ENCODE measurements at places on chromosomes 3 and 15.

GRCh38 chr3:114649331-114649730 is 355.5 kb downstream of the TIGIT start:
- H3K27me3 ChIP-seq = no peaks in the 10 kb centered on the region
- no peak overlapping the region for H3K4me3 ChIP-seq
- no peaks in the 10 kb centered on the region for H3K4me1 ChIP-seq
- H3K27ac ChIP-seq = no peak overlapping the region
- peak; percentile 44 for DNase-seq

- no peak for DNase-seq
- no peaks in the 10 kb centered on the region for H3K27me3 ChIP-seq
- no peaks in the 10 kb centered on the region for H3K36me3 ChIP-seq
- H3K4me1 ChIP-seq = no peaks in the 10 kb centered on the region
- no peak overlapping the region for H3K4me3 ChIP-seq
Measured at GRCh38 chr15:101025896-101026631, 106.9 kb downstream of the LRRK1 start.

DNA sequence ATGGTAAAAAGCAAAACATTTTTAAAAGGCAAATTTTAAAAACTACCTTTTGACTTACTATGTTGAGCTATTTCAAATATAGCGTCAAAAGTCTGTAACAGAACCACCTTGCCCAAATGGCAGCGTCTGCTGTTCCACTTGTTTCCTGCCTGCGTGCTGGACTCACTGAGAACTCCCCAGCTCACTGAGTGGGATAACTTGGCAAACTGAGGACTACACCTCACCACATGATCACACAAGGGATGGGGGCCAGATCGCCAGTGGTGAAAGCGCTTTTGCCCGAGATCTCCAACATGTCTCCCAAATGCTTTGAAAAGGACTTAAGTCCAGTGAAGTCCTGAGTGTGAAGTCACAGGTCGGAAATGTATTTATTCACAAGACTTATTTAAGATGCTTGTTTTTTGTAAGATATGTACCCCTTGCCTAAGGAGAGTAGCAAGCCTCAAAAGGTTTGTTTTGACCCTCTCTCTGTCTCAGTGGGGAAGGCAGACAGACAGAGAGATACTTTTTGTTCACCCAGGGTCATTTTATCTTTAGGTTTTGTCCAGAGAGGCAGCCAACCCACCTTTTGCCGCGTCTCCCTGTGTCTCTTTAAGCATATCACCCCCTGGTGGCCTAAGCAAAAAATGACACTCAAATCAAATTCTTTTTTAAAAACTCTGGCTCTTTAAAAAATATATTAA is 192.6 kb downstream of the PDZRN3 start:
- no peaks in the 10 kb centered on the region for H3K27me3 ChIP-seq
- DNase-seq = peak; percentile 69
- no peaks in the 10 kb centered on the region for H3K36me3 ChIP-seq
- H3K27ac ChIP-seq = no peak overlapping the region
- no peaks in the 10 kb centered on the region for H3K4me1 ChIP-seq
- no peak overlapping the region for H3K4me3 ChIP-seq

- no peak for DNase-seq
- no peak overlapping the region for H3K4me3 ChIP-seq
- no peaks in the 10 kb centered on the region for H3K36me3 ChIP-seq
- no peaks in the 10 kb centered on the region for H3K27me3 ChIP-seq
Measured at GRCh38 chr3:42165211-42165610, 74.1 kb downstream of the TRAK1 start.

DNA sequence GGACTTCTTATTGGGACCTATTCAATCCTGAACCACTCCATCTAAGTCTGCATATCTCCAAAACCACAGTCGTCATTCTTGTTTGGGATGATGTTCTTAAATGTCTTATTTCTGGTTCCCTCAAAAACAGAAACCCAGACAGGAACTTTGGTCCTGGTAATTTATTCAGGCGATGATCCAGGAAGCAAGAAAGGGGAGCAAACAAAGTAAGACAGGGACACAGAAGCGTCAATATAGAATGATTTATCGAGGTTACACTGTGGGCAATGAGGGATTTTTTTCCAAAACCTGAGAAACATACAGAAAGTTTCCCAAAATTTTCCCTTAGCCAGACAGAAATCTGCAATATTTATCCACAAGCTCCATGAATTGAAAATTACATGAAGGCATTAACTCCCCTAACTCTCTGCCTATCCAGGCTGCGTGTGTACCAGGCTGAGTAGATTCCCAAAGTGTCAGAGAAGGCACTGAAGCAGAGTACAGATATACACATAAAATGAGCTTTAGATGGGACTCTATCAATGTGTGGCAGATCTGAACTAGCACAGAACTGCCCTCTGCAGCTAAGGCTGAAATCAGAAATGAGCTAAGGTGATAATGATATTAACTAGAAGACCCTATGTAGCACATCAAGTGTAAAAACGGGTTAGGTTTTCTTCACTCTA is 43.2 kb downstream of the TP63 start:
- H3K36me3 ChIP-seq = no peaks in the 10 kb centered on the region
- H3K27me3 ChIP-seq = no peaks in the 10 kb centered on the region
- no peaks in the 10 kb centered on the region for H3K4me1 ChIP-seq
- H3K27ac ChIP-seq = no peak overlapping the region

DNA sequence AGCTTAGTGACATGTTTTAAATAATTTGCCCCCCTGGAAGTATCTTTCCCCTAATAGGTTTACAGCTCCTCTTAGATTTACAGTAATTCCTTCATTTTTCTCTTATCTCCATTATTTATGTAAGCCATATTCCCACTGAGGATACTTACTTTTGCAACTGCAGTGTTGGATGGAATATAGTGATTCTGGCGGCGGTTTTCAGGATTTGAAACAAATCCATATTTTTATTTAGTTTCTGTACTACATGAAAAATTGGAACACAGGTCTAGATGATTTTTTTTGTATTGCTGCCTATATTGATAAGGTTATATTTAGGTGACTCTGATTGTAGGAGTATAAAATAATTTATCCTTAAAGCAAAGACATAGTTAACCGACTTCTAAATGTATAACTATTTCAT is 391.6 kb upstream of the SUCLG2 start:
- H3K4me3 ChIP-seq = no peak overlapping the region
- H3K36me3 ChIP-seq = no peaks in the 10 kb centered on the region
- H3K4me1 ChIP-seq = no peaks in the 10 kb centered on the region
- H3K27me3 ChIP-seq = no peaks in the 10 kb centered on the region
- DNase-seq = no peak

- DNase-seq = no peak
- H3K4me3 ChIP-seq = no peak overlapping the region
- no peaks in the 10 kb centered on the region for H3K27me3 ChIP-seq
Measured at GRCh38 chr3:184697845-184698244, 14.0 kb downstream of the MAGEF1 start.

- H3K4me3 ChIP-seq = no peak overlapping the region
- no peak overlapping the region for H3K27ac ChIP-seq
- no peak for DNase-seq
- no peaks in the 10 kb centered on the region for H3K27me3 ChIP-seq
- H3K4me1 ChIP-seq = peaks cover 5% of the 10 kb centered on the region
- no peaks in the 10 kb centered on the region for H3K36me3 ChIP-seq
Measured at GRCh38 chr3:71227270-71227661, 356.3 kb downstream of the FOXP1 start.

Data from mesendoderm (in vitro differentiated cells).